Small intestine (tissue), 16 donors: ENCODE measurements at places on chromosomes 6 and 20. TPM values are rescaled to one million over a fixed set of nuclear protein-coding genes. Genes with fewer than 3 reads are reported as not detected.

TFEB gene
- 153 TPM for polyA plus RNA-seq

CST5 gene
- not detected for polyA plus RNA-seq

GJA10 gene
- polyA plus RNA-seq, result not detected

VIP gene
- polyA plus RNA-seq, result 125 TPM

LIN28B gene
- polyA plus RNA-seq, result 0.03 TPM

PI16 gene
- 0.27 TPM for polyA plus RNA-seq

KCNG1 gene
- 1.3 TPM for polyA plus RNA-seq

KCNS1 gene
- polyA plus RNA-seq, result not detected

ENPP3 gene
- 8.9 TPM for polyA plus RNA-seq

VGLL2 gene
- polyA plus RNA-seq, result not detected

CRNKL1 gene
- polyA plus RNA-seq, result 11.9 TPM

KIF6 gene
- polyA plus RNA-seq, result not detected

CD24 gene
- polyA plus RNA-seq, result 93.5 TPM

TREML2 gene
- 0.10 TPM for polyA plus RNA-seq
